ENCODE measurements at places on chromosomes 4 and X.

- no peak for DNase-seq
Measured at GRCh38 chrX:1491851-1492349, 39.2 kb upstream of the ASMTL start.

DNA sequence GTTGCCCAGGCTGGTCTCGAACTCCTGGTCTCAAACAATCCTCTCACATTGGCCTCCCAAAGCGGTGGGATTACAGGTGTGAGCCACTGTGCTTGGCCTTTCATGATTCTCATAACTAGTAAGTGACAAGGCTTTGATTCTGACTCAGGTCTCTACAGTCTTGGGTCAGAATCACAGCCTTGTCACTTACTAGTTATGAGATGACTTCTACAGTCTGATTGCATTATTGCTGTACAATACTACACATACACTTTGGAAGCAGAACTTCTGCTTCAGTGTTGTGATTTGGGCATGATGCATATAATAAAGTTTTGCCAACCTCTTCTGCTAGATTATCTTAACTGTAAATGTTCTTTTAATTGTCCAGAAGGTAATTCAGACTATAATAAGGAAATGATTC, 123.3 kb downstream of the KDM6A start:
- DNase-seq, result no peak

DNA sequence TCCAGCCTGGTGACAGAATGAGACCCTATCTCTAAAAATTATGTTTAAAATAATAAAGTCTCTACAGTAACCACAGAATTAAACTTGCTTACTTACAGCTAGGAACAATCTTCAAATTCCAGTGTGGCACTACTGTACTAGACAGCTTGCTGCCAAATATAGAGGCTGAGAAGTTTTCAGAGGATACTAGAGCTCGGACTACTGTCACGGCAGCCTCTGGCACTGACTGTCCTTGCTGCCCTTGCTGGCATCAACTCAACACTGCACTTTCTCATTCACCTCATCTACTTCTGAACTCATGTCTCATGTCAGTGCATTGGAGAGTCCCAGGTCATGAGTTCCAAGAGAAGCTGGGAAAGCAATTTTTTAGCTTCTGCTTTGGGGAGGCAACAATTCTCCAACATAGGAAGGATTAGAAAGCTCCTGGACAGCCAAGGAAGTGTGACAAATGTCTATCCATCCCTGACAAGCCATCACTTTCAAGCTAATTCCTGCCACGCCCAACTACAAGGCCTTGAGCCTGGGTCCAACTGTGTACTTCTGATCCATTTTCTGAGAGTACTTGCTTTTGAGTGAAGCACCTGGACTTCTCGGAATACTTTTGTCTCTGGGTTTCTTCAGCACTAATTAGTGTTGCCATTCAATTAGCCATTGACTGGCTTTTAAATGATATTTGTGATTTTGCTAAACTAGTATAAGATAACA, 98.6 kb upstream of the NR3C2 start:
- no peak for DNase-seq

GRCh38 chr4:7336067-7336569, 98.6 kb downstream of the PSAPL1 start:
- DNase-seq, result no peak

- peak; percentile 12 for DNase-seq
Measured at GRCh38 chr4:150033081-150033480, 45.2 kb upstream of the DCLK2 start.

GRCh38 chr4:55635282-55635681, 816 bp downstream of the NMU start:
- DNase-seq, result peak; percentile 51

GRCh38 chrX:112056886-112057285, 25.7 kb downstream of the TRPC5 start:
- no peak for DNase-seq

DNA sequence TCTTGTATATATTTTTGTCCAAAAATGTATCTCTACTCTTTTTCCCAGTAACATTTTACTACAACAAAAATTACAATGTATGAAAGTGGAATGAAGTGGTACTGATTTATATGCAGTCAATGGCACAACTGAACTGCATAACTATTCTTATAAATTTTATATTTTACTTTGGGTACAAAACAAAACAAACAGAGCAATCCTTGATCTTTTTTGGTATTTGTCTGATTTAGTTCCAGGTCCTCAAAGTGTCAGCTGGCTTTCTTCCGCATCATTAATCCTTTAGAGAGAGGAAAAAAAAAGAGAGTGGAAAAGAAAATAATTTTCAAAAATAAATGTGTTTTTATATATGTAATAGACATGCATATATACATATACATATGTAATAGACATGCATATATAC, 252.4 kb upstream of the SLIT2 start:
- DNase-seq, result no peak

DNA sequence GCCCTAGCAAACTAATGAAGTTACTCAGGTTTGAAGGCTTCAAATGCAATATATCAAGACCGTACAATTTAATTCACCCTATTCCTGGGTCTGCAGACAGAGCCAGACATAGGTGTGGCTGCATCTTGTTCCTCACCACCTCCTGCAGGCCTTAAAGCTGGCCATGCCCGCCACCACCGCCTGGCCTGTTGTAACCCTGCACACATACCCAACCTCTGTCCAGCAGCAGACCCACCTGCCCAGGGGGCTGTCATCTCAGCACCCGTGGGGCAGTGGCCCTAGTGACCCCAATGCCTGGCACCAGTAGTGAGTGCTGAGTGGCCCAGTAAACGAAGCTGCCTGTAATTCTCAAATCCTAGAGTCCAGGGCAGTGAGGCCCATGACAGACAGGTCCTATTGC, 40.7 kb downstream of the ZBTB49 start:
- DNase-seq, result no peak

- DNase-seq, result no peak
Measured at GRCh38 chr4:7829652-7830580, 109.7 kb downstream of the AFAP1 start.

DNA sequence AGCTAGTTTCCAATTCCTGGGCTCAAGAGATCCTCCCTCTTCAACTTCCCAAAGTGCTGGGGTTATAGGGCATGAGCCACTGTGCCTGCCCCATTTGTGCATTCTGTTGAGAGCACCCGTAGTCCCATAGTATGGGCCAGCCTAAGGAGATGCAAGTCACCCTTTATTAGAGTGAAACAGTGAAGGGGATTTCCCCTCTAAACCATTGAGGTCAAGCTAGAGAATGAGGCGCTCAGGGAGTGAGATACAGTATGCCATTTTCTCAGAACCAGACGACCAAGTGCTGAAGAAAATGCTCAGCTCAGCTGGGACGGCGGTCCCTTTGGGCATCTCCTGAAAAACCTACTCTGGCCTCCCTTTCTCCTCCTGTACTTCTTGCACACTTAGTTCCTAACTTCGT, 18.7 kb downstream of the RNF4 start:
- DNase-seq, result no peak

DNA sequence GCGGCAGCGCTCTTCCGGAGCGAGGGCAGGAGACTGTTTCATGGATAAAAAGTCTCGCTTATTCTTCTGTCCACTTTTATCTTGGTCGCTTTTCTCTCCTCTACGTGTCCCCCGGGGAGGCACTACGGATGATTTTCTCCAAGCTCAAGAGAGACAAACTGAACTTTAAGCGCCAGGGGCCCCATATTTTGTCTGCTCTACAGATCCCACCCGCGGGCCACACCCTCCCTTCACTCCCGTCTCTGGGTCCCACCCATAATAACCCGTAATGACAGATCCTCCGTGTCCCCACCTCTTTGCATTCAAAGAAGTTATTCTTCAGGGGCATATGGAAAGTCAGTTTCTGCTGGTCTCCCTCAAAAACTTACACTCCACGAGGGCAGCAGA, at the start of gene CORIN:
Gene CORIN, minus strand, starts transcription at position 160 of the 387 bp plus-strand sequence. Its CDS starts 118 bp downstream, at position 42.
- no peak for DNase-seq

DNA sequence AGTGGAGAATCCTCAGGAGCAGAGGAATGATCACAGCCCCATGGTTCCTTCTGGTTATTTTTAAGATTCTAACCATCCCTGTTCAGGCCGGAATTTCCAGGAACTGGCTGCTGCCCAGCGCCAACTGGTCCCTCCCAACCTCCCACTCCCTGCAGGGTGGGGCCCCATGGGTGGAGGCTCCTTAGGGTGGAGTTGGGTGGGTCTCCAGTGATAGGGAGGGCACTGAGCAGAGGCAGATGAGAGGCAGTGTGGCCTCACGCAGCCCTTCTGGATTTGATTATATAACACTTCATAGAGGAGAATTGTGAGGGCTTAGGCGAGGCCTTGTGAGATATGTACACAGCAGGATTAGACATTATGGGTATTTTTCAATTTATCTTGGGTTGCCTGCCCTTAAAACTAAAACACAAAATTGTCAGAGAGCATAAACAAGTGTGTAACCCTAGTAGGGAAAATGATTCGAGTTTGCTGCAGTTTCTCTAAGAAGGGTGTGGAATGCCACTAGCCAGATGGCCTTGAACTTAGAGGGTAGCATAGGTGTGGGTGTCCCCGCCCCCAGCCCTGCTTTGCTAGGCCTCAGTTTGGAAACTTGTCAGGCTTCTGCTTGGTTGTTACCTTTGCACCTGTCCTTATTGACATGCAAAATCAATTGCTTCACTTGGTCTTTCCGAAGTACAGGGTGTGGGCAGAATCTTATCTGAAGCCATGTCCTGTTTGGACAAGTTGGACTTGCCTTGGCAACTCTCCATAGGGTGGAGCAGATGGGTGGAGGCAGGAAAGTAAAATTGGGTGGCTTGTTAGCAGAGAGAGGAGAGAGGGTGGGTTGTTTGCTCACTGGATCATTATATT, 9.4 kb downstream of the KLF3 start:
- DNase-seq, result no peak

DNA sequence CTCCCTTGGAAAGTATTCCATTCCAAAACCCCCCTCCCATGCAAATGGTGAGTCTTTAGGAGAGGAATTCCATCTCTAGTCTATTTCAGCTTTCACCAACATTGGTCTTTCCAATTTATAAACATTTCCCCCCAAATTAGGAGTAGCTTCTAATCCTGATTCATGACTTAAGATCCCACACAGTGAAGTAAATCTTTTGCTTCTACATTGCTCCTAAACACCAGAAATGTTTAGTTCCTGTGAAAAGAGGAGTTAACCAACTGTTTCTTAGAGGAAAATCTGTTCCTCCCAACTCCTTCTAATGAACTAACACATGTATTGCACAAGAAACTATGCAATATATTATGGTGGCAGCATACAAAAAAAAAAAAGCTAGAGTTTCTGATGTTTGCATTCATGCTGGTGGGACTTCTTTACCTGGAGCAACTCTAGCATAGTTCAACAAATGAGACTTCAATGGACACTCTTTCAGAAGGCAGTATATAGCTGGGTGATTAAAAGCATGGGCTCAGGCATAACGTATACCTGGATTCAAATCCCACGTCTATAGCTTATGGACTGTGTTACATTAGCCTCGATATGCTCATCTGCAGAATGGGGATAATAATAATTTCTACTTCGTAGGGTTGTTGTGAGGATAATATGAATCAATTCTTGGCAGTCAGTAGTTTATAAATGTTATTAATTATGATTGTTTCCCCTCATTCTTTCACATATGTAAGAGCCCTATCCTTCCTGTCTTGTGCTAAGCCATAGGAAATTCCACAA, 131.6 kb upstream of the TMEM164 start:
- DNase-seq, result no peak
